ENCODE measurements at places on chromosomes 7 and 10. TPM values are rescaled to one million over a fixed set of nuclear protein-coding genes. Genes with fewer than 3 reads are reported as not detected.

The TMEM270 gene
- polyA plus RNA-seq = not detected

GRCh38 chr10:133568287-133568614 is 2.9 kb upstream of the SYCE1 start:
- DNase-seq = no peak

- DNase-seq = no peak
Measured at GRCh38 chr7:3301831-3302618, 973 bp downstream of the SDK1 start.

The NOS3 gene
- polyA plus RNA-seq = 6.8 TPM

The SH2B2 gene
- polyA plus RNA-seq = 2.9 TPM

The SCRN1 gene
- polyA plus RNA-seq = 67.9 TPM

The FOXI2 gene
- polyA plus RNA-seq = 1.8 TPM

DNA sequence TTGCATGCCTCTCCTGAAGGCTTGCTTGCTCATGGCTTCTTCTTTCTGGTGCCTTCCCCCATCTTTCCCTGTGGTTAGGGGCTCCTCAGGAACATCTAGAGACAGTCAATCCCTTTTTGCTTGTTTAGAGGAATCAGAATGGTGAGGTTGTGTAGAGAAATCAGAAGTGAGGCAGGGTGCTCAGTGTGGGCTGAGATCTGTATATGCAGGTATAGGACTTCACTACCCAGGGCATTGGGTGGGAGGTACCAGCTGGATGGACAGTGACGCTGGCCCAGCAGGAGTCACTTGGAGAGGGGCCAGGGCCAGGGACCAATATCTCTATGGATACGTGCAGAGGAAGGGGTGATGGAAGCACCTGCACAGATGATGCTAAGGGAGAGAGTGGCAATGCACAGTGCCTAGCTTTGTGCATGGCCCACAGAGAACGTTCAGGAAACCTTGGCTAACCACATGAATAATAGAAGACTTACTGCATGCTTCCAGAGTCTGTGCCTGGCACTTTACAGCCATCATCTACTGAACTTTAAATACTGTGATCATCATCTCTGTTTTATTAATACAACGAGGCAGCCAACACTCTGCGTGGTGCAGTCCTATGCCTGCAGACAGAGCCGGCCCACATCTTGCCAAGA is 255.2 kb downstream of the ABCA13 start:
- DNase-seq = no peak

DNA sequence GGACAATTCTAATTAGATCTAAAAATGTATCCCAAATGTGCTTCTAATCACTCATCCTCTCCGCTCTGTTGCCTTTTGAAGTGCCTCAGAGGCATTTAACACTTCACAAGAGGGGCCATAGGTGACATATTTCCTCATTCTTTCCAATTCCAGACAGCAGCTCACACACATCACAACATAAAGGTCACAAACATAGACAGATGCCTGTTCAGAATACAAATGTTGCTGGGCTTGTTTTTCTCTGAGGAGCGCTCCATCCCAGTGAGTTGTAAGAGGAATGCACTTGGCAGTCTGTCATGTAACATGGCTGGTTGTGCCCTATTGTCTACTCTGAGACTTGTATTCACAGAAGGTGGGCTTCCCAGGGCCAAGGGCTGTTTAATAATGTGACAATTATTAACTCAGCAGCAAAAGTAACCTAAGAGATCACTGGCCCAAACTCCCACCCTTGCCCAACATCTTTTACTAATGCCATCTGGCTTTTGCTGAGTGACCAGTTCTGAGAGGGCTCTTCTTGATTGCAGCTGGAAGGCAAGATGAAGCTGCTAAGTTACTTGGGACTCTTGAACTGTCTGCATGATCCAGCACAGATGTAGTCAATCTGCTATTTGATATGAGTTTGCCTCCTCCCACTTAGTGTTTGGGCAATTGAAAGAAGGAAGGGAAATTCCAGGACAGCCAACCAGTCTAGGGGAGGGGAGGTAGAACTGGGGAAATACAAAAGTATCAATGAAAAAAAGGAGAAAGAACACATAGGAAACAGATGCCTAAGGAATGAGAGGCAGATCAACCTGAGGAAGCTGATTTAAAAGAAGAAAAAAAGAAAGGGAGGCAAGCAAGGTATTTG is 13.6 kb downstream of the PON2 start:
- DNase-seq = peak; percentile 36

GRCh38 chr10:88831709-88832108 is 19.9 kb downstream of the ANKRD22 start:
- DNase-seq = no peak

DNA sequence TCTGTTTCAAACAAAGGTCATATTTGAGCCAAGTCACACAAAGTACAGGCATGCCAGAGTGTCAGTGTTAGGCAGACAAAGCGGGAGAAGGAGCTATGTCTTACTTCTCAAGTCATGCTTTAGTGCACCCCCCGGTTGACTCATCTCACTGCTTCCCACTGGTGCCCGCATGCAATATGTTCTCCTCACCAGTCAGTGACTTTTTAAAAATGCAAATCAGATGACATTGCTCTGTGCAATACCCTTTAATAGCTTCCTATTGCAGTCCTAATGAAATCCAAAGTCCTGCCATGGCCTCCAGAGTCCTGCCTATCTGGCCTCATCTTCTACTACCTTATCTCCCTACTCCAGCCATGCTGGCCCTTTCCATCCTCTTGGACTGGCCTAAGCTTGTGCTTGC is 429.1 kb downstream of the ACTR3B start:
- no peak for DNase-seq

DNA sequence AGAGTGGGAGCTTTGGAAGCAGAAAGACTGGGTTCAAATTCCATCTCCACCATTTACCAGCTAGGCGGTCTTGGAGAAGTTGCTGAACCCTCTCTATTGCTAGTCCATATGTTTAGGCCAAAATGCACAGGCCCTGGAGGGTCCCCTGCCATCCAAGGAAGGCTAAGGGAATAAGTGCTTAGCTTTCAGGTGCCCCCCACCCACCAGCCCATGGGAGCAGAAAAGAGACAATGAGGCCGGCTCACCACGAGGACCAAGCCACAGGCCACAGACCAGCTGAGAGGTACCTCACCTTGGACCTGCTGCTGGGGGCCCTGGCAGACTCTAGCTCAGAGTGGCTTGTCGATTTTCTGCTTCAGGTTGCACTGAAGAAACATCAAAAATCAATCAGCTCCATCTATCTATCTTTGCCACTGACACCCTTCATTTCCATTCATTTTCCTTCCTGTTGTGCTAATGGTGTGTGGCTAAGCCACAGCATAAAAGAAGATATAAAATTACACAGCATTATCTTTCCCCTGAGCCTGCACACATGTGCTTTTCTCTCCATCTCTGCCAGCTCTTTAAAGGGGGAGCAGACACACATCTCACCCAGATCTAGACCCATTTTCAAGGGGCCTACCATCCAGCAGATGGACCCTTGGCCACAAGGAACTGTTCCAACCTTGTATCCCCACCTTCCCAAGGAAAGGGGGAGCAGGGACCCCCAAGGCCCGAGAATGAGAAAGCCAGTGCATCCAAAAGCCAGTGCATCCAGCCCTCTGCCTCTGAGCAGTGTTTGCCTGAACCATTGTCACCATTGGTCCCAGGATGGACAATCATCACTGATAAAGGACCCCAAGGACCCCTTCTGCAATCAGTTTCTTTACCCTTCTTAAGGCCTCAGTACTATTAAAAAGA is 65.4 kb downstream of the GRID1 start:
- no peak for DNase-seq

- DNase-seq = no peak
Measured at GRCh38 chr7:6160191-6160623, 112.2 kb downstream of the CYTH3 start.

- DNase-seq = no peak
Measured at GRCh38 chr7:155529845-155530244, 16.5 kb downstream of the CNPY1 start.

DNA sequence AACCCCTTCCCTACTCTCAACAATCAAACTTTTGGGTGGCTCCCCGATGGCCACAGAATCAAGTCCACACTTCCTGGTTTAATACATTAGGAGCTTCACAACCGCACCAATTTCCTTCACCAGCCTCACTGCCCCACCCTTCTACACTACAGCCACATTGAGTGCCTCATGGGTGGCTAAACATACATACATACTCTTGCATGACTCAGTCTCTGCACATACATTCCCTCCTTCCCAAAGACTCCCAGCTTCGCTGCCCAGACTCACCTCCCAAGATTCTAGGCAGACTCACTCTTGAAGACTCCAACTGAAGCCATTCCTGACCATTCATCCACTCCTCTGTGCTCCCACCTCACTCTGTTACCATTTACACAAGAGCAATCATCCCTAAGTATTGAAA is 15.9 kb downstream of the VPS41 start:
- no peak for DNase-seq

DNA sequence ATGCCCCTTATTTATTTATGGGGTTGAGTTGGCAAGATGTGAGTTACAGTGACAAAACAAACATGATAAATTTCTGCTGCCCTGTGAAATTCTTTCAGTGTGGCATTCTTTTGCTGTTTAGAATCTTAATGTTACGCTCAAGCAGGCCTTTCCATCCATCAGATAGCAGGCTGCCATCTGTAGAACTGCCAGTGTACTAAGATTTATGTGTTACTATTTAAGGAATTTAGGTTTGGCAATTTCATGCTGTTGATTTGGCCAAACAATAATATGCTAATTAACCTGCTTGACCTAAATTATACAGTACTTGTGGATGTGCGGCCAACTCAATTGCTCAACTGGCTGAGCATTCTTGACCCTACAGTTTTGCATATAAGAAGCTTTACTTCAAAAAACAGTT is 477.7 kb upstream of the TPK1 start:
- no peak for DNase-seq

DNA sequence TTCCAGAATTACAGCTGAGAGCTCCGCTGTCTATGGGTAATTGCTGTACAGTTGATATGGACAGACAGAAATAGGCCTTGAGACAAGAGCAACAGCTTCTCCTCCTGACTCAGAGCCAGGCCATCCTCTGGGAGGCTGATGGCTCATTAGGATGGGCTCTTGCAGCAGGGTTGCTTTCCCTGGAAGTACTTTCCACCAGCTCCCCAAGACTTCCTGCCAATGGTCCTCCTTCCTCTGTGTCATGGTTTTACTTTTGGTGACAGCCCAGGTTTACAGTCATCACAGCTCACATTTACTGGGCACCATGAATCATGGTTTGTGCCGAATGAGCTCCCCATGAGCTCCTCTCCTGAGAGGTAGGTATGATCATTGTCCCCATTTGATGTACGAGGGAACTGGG is 131.8 kb downstream of the HECW1 start:
- no peak for DNase-seq

The TEX36 gene
- not detected for polyA plus RNA-seq

DNA sequence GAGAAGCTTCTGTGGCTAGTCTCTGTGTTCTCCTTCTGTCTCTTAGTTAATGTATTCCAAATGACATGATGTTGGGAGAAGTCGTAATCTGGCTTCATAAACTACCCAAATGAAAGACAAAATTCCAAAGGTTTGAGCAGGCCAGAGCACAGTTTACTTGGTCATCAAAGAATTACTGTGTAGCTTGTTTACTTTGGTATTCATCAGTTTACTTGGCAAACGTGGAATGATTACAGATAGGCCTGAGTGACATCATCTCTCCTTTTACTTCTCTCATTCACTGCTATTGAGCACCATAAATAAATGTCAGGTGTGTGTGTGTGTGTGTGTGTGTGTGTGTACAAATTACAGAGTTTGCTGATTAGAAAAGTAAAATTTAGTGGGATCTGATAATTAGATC is 327.3 kb downstream of the PHTF2 start:
- DNase-seq = no peak

- no peak for DNase-seq
Measured at GRCh38 chr7:101363196-101363733, 590 bp downstream of the COL26A1 start.

- DNase-seq = no peak
Measured at GRCh38 chr7:132705146-132705545, 128.9 kb upstream of the PLXNA4 start.

DNA sequence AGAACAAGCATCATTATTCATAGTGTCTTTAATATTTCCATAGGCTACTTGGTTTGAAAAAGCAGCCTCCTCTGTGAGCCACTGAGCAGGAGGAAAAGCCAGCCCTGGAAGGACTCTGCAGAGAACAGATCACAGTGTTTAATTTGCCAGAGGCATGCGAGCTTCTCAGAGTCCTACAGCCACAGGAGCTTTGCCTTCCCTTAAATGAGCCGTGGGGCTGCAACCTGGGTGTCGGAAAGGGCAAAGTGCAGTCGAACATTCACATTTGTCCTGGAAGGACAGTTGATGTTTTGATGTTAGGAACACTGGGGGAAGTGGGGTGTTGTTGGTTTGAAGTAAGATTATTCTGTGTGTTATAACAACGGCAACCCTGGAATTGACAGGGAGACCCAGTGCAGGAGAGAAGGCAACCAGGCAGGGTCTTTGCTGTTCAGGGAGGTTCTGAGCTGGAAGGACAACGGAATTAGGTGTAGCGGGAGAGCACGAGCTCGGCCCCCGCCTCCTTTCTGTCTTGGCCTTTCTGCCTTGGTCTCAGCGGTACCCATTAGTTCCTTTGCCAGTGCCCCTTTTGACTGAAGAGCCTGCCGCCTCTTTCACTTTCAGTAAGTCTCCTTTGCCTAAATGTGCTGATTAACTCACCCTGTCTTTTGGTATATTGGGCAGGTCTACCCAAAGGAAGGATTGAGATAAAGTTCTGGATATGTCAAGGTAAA is 192.3 kb upstream of the PITRM1 start:
- no peak for DNase-seq

The PPRC1 gene
- 31.6 TPM for polyA plus RNA-seq

- no peak for DNase-seq
Measured at GRCh38 chr10:99993701-99994689, 15.8 kb downstream of the DNMBP start.

The MYL10 gene
- 0.21 TPM for polyA plus RNA-seq

The AZGP1 gene
- polyA plus RNA-seq = 71.9 TPM

- no peak for DNase-seq
Measured at GRCh38 chr10:95309958-95310357, 19.2 kb upstream of the PDLIM1 start.

- no peak for DNase-seq
Measured at GRCh38 chr7:151710121-151710640, 166.7 kb downstream of the PRKAG2 start.

The PON3 gene
- 1.5 TPM for polyA plus RNA-seq

DNA sequence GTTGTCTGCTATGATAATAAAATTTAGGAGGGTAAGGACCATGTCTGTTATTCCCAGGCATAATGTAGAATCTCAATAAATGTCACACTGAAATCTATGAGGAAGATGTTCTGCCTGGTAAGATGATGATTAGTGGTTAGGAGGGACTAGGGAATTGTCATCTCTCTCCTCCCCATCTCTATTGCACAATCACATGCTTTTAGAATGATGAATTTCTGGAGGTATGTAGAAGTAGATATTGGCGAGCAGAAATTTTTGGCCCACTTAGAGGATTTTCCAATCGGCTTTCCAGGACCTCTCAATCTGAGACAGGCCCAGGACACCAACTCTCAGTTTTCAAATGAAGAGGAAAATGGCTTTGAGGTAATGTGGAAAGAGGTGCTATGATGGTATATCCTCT is 2.0 kb upstream of the PITX3 start:
- no peak for DNase-seq

Measured in right renal cortex interstitium (tissue), 3 donors.